ENCODE measurements at places on chromosomes 3 and 15.

GRCh38 chr3:128550471-128551126, 57.6 kb upstream of the GATA2 start:
- no peak for DNase-seq

DNA sequence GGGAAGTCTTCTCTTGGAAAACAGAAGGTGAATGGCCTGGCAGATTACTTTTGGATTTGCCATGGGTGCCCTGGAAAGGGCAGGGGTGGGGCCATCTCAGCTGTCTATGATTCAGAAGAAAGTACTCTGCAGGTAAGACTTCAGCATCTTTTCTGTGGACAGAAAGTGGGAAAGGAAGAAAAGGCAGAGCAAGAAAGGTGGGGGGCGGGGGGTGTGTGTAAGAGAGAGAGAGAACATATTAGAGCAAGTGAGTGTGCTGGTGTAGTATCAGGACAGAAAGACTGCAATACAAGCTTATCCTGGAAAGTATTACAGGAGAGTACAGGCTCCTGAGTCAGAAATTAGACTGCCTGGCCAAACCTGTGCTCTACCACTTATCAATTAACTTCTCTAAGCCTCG, 5.5 kb downstream of the TAGLN3 start:
- no peak for DNase-seq

DNA sequence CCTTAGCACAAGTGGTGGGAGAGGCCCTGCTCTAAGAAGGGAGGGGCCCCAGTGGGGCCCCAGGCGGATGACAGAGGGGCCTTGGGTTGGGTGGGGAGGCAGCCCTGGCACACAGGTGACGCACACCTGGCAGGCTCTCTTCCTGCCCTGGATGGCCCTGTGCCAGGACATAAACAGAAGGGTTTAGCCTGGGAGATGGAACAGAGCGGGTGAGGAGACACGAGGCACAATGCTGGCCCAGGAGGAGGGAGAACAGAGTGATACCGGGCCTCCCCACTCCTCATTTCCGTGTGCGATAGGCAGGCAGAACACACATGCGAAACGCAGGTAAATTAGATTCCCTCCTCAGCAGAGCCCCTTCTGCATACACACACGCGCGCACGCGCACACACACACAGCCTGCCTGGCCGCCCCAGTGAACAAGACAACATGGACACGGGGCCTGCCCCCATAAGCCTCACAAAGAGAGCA, 39.8 kb downstream of the IDH2 start:
- DNase-seq, result no peak

GRCh38 chr3:155390351-155390750, 96.9 kb upstream of the STRIT1 start:
- no peak for DNase-seq

DNA sequence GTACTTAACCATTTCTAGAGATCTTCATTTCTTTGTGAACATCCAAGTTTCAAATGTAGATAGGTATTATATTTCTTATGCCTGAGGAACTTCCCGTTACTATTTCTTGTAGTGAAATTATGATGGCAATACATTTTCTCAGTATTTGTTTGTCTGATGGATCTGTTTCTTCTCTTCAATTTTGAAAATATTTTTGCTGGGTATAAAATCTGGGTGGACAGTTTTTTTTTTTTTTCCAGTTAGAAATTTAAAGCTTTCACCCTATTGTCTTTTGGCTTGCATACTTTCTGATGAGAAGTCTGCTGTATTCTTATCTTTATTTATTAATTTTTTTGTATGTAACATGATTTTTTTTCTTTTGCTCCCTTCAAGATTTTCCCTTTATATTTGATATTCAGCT, 175.8 kb downstream of the SV2B start:
- no peak for DNase-seq

DNA sequence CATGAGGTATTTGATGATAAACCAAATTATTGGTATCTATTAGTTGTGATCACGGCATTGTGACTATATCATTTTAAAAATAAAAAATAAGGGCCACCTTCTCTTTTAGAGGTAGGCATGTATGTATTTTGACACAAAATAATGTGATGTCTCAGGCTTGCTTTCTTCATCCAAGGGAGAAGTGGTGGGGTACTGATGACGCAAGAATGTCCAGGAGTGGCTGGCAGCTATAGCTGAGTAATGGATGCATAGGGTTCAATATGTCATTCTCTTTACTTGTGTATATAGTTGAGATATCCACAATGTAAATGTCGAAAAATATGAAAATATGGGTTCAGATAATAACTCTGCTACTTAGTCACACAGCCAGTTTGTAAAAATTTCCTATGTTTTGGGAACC, 46.8 kb upstream of the NSMCE3 start:
- no peak for DNase-seq

GRCh38 chr15:42498212-42499068, 3.0 kb downstream of the SNAP23 start:
- DNase-seq, result no peak

DNA sequence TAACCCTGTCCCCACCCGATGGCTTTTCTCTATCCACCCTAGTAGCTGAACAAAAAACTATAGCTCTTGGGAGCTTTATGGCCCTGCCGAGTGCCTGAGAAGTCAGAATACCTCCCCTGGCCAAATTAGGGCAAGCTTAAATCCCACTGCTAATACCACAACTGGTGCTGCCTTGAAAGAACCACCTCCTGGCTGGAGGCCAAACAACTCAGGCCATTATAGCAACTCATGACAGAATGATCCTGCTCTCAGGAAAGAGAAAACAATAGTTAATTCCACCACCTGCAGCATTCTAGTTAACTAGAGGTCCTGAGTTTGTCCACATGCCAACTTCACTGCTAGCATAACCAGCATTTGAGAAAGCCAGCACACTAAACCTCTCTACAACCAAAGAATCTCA, 123.2 kb downstream of the RTP4 start:
- DNase-seq, result no peak

DNA sequence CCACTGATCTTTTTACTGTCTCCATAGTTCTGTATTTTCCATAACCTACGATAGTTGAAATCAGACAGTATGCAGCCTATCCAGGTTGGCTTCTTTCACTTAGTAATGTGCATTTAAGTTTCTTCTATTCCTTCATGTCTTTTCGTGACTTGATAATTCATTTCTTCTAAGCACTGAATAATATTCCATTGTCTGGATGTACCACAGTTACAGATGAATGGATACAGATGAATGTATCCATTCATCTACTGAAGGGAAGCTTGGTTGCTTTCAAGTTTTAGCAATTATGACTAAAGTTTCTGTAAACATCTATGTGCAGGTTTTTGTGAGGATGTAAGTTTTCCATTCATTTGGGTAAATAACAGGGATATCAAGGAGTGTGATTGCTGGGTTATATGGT, 124.8 kb downstream of the NSUN3 start:
- no peak for DNase-seq

DNA sequence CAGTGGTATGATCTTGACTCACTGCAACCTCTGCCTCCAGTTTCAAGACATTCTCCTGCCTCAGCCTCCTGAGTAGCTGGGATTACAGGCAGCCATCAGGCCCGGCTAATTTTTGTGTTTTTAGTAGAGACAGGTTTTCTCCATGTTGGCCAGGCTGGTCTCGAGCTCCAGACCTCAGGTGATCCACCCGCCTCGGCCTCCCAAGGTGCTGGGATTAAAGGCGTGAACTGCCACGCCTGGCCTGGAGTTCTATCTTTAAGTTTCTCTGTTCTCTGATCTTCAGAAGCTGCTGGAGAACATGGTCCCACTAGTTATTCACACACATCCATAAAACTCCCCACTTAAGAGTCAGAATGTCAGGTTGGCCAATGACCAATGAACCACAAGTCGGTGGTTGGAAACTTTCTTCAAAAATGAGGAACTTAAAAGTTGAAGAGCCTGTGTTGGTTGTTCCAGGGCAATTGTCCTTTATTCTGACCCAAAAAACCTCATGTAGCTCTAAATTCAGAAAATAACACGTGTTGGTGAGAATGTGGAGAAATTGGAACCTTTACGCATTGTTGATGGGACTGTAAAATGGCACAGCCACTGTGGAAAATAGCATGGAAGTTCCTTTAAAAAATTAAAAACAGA, 55.9 kb upstream of the PIK3CB start:
- DNase-seq, result no peak

DNA sequence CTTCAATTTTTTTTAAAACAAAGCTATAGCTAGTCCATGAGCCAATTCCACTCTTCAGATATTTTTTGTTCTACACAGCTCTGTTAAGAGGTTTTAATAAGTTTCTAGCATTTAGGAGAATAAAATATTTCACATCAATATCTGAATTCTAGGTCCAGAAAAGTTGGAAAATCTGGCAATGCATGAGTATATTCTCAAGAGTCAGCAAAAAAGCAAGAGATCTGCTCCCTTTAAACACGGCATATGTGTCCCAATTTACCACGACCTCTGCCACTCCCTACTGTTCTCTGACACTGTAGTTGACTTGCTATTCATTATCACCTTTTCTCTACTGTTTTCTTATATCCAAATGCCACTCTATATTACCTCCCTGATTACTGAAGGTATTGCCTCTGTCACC, 145.1 kb upstream of the TGFBR2 start:
- no peak for DNase-seq

DNA sequence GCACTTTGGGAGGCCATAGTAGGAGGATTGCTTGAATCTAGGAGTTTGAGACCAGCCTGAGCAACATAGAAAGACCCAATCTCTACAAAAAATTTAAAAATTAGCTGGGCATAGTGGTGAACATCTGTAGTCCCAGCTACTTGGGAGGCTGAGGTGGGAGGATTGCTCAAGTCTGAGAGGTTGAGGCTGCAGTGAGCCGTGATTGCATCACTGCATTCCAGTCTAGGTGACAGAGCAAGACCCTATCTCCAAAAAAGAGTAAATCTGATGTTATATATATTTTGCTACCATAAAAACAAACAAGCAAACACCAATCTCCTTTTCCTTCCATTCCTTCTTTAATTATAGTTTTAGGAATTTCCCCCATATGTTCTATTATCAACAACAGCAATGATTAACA, 74.2 kb upstream of the RNU6-1 start:
- no peak for DNase-seq

- no peak for DNase-seq
Measured at GRCh38 chr3:97066531-97066930, 252.1 kb downstream of the EPHA6 start.

DNA sequence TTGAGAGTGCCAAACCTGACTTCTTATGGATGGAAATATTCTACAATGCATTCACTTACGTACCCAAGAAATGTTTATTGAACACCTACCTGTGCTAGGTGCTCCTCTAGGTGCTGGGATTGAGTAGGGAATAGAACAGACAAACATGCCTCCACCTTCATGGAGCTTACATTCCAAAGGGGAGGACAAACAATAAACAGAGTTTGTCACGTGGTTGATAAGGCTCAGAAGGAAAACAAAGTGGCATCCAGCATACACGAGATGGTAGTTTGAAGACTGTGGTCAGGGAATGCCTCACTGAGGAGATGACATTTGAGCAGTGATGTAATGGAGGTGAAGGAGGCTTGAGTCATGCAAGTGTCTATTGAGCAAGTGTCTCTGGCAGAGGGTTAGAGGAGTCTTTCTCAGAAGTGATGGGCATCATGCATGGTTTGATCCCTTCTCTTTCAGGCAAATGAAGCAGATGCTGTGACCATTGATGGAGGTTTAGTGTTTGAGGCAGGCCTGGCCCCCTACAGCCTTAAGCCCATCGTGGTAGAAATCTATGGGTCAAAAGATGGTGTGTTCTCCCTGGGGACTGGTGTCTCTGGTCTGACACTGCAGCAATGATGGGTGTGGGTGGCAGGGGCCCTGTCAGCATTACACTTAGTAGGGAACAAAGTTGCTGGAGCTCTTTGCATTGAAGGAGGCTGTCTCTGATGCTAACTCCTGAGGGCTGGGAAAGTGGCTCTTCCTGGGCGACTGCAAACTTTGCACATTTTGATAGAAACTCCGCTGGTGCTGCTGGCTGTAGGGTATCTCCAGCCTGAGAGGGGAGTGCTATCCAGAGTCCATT, 29.7 kb upstream of the TOPBP1 start:
- DNase-seq, result peak; percentile 7

DNA sequence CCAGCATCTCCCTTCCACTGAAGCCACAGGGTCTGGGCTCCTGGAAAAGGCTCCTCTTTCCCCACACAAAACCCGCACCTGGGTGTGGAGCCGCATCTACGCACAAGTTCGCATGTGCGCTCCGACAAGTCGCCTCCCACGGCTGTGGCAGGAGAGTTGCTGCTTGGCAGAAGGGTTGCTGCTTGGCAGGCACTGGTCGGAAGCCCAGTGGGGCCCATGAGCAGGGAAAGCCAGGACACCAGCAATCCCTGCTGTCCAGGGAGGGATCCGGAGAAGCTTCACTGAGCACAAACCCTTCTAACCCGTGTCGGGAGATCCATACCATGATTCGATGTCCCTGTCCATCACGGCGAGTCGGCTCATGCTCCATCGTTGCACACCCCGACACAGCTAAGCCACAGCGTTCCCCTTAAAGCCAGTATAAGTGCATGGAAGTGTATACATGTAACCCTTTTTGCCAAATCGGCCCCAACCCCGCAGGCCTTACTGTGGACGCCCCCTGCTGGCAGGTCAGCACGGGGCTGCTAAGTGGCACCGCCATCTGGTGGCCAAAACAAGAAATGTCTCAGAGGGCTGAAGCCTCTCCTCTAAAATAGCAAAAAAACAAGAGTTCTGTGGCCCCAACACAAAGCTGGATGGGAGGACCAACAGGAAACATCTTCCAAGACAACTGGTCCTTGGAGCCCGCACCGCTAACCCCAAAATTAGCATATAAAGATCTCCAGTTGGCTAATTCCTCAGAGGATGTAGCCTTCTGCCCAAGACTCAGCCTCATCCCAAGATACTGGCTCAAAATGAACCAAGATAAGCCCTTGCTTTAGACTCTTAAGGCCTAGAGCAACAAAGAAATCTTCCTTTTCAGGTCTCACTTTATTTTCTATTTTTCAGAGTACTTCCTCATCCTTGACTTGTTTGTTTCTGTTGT, 8.3 kb downstream of the ANKRD63 start:
- peak; percentile 70 for DNase-seq
